Left hindlimb (tissue), 1 donor: ENCODE measurements at places on chromosomes 1 and 21.

GRCh38 chr1:64875606-64876005, 90.7 kb downstream of the JAK1 start:
- no peak for DNase-seq

GRCh38 chr1:199291022-199291740, 652.3 kb downstream of the PTPRC start:
- no peak for DNase-seq

DNA sequence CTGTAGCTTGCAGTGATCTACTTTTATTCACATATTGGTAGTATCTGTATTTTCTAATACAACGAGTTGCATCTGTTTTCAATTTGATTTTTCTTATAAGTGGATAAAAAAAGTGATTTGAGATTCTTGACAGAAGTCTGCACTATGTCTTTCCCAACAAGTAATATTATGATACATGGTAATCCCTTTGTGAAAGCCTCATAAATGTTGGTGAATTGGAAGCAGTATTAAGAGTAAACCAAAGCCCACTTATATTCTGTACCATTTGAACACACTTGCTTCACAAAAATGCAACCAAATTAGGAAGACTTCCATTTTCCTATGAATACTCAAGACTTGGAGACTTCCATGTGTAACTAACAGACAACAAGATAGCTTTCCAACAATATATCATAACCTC, 172.0 kb downstream of the HMCN1 start:
- DNase-seq = no peak

- no peak for DNase-seq
Observed at GRCh38 chr1:11855430-11855829, 3.3 kb downstream of the NPPB start.

DNA sequence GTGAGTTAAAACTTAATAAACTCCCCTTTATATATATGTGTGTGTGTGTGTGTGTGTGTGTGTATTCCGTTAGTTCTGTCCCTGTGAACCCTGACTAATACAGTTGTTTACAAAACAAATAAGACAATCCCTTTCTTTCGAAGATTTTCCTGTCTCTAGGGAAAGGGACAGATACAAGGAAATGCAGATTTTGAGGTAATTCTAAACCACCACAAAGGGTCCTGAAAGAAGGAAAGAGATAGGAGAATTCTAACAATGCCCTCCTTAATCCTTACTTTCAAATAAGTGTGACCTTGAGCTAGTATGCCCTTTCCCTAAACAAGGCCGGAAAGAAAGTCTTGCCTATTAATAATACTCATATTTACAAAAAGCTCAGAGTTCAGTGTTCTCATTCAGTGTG, 164.8 kb upstream of the COL11A1 start:
- DNase-seq = no peak

DNA sequence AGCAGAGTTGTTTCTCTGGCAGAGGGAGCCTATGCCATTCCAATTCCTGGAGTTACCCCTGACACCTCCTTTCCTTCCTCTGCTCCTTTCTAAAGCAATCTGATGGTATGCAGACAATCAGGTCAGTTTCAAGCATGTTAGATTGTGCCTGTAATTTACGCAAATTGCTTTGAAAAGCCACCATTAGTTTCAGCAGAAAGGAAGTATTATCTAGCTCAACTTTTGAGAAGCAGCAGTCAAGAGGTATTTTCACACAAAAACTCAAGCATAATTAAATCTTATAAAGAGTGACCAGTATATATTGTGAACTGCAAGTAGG, 2.2 kb downstream of the ERRFI1 start:
- no peak for DNase-seq

DNA sequence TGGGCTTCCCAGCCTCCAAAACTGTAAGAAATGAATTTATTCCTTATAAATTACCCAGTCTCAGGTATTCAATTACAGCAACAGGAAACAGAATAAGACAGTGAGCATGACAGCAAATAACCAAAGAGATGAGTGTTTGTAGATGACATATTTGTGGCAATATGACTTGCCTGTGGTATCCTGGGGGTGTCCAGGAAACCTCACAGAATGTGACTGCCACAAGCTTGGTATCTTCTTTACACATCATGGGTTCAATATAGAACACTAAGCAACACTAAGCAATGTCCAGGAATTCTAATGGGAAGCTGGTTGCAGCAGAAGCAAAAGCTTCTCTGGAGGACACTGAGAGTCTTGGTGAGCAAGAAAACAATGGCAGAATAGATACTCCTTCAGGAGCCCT, 236.4 kb upstream of the BEND5 start:
- DNase-seq = no peak

- DNase-seq = no peak
Observed at GRCh38 chr1:57269630-57270225, 154.1 kb downstream of the DAB1 start.

DNA sequence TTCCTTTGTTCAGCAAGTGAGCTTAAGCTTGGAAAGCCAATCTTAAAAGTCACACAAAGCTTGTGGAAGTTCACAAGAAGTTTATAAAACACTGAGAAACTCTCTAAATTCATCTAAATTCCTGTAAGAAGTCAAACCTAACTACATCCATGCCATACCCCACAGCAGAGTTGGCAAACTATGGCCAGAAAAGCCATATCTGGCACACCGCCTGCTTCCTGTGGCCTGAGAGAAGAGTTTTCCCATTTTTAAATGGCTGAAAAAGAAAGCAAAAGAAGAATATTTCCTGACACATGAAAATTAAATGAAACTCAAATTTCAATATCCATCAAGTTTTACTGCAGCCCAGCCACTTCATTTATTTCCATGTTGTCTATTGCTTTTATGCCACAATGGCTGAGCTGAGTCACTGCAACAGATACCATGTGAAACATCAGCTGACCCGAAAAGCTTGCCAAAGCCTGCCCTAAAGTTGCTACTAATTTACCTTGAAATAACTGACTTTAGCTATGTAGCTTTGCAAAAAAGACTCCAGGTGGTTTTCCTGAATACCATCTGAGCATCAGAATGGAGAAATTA, 237.1 kb downstream of the SLC45A1 start:
- DNase-seq = no peak

DNA sequence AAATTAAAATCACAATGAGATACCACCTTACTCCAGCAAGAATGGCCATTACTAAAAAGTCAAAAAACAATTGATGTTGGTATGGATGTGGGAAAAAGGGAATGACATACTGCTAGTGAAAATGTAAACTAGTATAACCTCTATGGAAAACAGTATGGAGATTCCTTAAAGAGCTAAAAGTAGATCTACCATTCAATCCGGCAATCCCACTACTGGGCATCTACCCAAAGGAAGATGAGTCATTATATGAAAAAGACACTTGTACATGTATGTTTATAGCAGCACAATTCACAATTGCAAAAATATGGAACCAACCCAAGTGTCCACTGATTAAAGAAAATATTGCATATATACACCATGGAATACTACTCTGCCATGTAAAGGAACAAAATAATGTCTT, 37.2 kb downstream of the SUSD4 start:
- no peak for DNase-seq

GRCh38 chr1:23422241-23422877, 2.2 kb downstream of the TCEA3 start:
- DNase-seq = peak; percentile 94

DNA sequence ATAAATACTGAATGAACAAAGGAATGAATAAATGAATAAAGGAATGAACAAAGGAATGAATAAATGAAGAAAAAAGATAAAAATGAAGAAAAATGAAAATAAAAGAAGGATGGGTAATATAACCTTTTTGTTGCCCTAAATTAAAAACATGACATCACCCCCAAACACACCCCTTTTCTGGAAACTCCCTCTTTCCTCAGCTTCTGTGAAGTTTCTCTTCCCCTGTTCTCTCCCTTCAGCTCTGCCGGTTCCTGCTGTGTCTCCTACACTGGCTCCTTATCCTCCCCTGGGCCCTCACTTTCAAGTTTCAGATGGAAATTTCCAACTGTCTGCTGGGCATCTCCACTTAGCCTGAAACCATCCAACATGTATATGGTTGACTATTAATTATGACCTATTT, 37.9 kb downstream of the RAB3B start:
- DNase-seq = no peak

DNA sequence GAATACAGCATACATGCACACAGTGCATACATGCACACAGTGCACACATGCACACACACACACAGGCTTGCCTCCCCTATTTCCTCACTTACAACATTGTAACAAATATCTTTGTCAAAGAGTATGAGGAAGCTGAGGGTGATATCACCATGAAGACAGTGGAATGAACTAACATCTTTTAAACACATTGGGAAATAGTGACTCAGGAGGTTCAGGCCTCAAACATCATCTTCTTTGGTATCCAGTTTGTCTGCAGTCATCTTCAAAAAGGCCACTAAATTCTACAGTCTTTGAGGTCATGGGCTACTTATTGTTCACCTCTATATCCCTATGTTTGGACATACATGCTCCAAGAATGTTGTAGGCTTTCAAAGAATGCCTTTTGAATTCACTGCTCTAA, 2.1 kb upstream of the LCE2B start:
- no peak for DNase-seq

DNA sequence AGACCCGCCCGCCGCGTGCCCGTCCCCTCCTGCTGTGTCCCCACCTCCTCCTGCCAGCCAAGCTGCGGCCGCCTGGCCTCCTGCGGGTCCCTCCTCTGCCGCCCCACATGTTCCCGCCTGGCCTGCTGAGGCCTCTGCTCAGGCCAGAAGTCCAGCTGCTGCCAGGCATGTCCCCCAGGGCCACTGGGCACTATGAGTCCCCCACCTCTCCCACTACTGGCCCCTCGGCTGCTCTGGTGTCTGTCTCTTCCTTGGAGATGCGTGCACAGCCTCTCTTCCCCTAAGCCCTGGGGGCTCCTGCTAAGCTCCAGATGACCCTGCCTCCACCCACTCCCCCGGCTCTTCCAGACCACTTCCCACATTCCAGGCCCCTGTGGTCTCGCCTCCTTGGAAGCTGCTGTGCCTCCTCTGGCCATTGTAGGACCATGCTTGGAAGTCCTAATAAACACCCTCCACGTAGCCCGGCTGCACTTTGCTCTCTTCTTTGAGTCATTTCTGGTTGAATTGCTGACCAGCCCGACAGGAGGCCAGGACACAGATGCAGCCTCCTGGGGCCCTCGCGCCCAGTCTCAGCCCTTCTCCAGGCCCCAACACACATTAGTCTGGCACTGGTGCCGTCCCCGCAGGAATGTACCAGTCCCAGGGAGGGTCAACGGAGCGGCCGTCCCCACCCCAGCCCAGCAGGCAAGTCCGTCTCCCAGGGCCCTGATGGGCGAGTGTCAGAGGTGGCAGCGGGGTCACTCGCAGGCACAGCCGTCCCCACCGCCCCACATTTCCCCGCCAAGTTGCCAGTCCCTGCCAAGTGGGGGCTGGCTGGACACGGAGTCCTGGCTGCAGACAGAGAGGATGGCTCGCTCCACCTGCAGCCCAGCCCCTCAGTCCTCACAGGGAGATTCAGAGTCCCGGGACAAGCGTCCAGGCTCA, 1.1 kb downstream of the KRTAP10-12 start:
- no peak for DNase-seq

GRCh38 chr1:207321079-207321789, at the start of gene CD55:
CD55 (plus strand) TSS chr1:207321678; CDS start chr1:207321766, 88 bp downstream.
- DNase-seq = peak; percentile 93

DNA sequence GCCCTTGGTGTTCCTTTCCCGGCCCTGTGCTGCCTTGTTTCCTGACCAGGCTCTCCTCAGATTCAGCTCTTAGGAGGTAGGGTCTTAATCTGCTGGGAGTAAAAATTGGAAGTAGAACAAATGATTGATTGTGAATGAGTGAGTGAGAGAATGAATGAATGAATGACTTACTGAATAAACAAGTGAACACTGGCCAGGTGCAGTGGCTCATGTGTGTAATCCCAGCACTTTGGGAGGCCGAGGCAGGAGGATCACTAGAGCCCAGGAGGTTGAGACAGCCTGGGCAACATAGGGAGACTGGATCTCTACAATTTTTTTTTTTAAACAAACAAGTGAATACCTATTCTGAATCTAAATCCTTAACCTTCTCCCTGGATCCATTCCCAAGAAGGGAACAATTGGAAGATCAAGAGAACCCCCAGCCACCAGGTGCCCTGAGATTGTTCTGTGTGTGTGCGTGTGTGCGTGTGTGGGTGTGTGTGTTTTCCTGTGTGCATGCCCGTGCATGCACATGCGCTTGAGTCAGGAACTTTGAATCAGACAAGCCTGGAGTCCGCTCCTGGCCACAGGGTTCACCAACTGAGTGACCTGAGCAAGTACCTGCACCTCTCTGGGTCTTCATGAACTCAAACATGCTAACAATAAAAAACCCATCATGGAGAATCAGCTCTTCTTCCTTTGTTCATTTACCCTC, 24.3 kb upstream of the CITED4 start:
- DNase-seq = no peak

GRCh38 chr1:205326812-205327466, 5.4 kb upstream of the NUAK2 start:
- DNase-seq = no peak

DNA sequence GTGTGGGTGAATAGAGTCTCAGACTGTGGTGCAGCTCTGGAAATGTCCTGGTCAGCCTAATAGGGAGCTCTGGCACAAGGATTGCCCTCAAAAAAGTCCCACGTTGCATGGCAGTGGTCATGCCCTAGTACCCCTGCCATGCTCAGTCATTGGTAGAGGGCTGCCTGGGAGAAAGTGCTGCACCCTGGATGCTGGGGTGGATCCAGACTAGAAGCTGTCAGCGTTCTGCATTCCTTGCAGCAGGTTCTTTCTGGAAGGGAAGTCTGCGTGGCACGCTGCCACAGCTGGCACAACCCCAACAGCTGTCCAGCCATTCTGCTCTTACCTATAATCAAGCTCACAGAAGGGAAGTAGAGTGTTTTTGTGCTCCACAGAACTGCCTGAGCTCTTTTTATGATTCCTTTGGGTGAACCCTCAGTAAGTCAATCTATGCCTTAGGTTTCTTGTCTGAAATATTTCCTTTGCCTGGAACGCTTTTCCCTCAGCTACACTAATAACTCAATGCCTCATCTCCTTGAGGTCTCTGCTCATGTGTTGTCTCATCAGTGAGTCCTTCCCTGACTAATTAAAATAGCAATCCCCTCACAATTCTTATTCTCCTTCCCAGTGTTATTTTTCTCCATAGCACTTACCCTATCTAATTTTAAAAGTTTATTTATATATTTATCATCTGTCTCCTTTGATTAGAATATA, 61.5 kb upstream of the JAK1 start:
- peak; percentile 38 for DNase-seq

- DNase-seq = peak; percentile 91
Observed at GRCh38 chr1:43147625-43148327, 24.3 kb downstream of the EBNA1BP2 start.
